ENCODE measurements at places on chromosomes 5 and 9. TPM values are rescaled to one million over a fixed set of nuclear protein-coding genes. Genes with fewer than 3 reads are reported as not detected.

SEMA5A gene
- total RNA-seq = 0.52 TPM

PPP3R2 gene
- total RNA-seq = not detected

FGD3 gene
- total RNA-seq = 3.1 TPM

CD72 gene
- 0.38 TPM for total RNA-seq

SCGB3A1 gene
- not detected for total RNA-seq

BTNL8 gene
- total RNA-seq = not detected

OR1J2 gene
- total RNA-seq = not detected

ANKRD20A1 gene
- 3.0 TPM for total RNA-seq

ST6GALNAC6 gene
- 9.1 TPM for total RNA-seq

DND1 gene
- total RNA-seq = 2.8 TPM

LIX1 gene
- not detected for total RNA-seq

DMGDH gene
- total RNA-seq = 1.3 TPM

SERF1A gene
- 5.3 TPM for total RNA-seq
